ENCODE measurements at places on chromosomes 16 and 17.

GRCh38 chr17:65121916-65122806, 15.0 kb upstream of the RGS9 start:
- no peak for DNase-seq

- DNase-seq, result no peak
Measured at GRCh38 chr17:6041246-6041645, 28.9 kb upstream of the WSCD1 start.

- no peak for DNase-seq
Measured at GRCh38 chr17:6172642-6173330, 102.6 kb downstream of the WSCD1 start.

GRCh38 chr16:67378642-67379041, 14.7 kb downstream of the TPPP3 start:
- DNase-seq, result no peak

DNA sequence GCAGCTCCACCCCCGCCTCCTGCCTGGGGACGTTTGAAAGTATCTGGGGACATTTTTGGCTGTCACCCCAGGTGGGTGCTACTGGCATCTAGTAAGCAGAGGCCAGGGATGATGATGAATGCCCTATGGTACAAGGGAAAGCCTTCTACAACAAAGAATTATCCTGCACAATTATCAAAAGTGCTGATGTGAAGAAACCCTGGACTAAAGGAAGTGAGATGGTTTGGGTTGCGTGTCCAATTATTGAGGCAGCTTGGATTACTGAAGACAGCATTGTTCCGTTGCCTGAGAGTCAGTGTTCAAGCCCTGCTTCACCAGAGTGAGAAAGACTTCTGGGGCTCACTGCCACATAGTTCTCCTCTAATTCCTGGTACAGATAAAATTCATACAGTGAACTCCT, 343.4 kb downstream of the CA10 start:
- no peak for DNase-seq

- DNase-seq, result no peak
Measured at GRCh38 chr16:72837846-72838585, 209.9 kb downstream of the ZFHX3 start.
